Aorta (tissue), 5 donors: ENCODE measurements at places on chromosomes 12 and 14. TPM values are rescaled to one million over a fixed set of nuclear protein-coding genes. Genes with fewer than 3 reads are reported as not detected.

DNA sequence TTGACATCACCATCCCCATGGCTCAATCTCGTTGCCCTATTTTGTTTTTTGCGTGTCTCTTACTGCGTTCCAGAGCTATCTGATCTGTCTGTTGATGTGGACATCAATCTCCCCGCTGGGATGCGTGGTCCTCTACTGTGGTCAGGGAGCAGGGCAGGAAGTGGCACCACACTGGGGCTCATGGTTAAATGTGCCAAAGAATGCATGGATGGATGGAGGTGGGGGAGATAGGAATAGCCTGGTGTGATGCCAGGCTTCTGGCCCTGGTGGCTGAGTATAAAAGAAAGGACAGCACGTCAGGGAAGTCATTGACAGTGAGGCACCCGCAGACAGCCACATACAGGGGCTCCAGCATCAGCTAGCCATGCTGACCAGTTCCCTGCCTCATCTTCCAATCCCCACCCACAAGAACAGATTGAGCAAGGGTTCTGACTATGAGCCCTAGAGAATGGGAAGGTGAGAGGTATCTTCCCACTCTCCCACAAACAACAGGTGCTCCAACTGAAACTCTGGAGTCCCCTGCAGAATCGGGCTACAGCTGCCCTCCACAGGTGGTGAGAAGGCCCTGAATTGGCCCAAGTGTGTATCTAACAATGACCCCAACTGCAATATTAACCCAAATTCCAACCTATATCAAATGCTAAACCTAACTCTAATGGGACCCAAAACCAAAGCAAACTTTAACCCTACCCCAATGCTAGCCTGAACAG lies 2.7 kb upstream of the BEGAIN start:
- peak; percentile 28 for DNase-seq

ZDHHC22 gene
- not detected for total RNA-seq

DNA sequence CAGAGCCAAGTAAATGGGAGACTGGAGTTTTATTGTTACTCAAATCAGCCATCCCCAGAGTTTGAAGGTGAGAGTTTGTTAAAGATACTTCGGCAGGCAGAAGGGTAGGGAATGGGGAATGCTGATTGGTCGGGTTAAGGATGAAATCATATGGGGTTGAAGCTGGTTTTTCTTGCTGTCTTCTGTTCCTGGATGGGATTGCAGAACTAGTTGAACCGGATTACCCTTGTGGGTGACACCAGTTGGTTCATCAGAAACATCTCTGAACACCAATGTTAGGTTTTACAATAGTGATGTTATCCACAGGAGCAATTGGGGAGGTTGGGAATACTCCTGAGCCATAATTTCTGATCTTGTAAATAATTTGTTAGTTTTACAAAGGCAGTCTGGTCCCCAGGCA lies 18.7 kb upstream of the SMCO2 start:
- no peak for DNase-seq

DNA sequence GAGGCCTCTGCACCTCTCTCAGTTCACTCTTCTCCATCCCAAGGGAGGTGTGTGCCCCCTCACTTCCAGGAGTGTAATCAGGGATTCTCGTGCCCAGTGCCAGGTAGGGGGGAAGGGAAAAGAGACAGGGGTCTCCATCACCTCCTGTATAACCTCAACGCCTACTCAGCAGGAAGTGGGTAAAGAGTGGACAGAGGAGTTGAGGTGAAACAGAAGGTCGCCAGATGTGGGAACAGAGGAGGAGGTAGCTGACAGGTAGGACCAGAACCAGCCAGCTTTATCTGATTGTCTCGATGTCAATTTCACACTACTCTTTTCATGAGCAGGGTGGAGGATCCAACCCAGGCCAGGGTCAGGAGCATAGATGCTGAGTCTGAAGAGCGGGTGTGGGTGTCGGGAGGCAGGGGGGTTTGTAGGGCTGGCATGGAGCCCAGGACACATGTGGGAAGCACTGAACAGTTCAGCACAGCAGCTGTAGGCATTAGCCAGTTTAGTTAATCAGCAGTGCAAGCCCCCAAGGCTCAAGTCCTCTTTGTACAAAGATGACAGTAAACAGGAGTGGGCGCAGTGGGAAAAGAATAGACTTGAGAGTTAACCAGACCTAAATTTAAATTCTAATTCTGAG lies 213.5 kb downstream of the PELI2 start:
- no peak for DNase-seq

DNA sequence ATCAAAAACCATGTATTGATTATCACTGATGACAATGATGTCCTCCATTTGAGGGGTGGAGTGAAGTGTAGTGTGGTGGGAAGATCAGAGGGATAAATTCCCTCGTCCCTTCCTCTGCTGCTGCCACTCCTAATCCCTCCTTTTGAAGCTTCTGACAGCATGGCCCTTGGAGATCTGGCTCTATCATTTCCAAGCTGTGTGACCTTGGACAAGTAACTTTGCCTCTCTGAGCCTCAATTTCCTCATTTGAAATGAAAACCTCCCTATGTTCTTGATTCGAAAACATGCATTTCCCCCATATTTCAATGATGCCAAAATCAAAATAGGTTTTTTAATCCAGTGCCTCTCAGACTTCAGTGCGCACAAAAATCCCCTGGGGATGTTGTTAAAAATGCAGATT lies 231.6 kb downstream of the RBM19 start:
- DNase-seq = no peak

- DNase-seq = no peak
Measured at GRCh38 chr12:61311413-61311812, 948.8 kb upstream of the USP15 start.
